ENCODE measurements at places on chromosomes 7 and 10.

DNA sequence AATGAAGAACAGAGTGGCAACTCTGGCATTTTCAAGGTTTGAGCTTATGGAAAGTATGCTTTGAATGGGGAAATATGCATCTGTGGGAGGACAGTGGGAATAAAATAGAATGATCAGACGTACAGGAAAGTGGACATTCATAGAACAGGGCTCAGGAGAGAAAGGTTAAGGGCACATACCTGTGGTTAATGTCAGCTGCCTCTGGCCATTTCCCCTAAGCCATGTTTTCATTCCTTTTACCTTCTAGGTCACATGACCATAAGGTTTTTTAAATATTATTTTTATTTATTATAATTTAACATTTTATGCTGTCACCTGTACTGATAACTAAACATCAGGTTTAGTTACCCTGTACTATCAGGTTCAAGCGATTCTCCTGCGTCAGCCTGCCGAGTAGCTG is 52.8 kb downstream of the LRRC4 start:
- DNase-seq = no peak

- DNase-seq = no peak
Measured at GRCh38 chr10:133465191-133465949, 11.6 kb downstream of the SCART1 start.

GRCh38 chr7:123666492-123666891 is 10.8 kb downstream of the LMOD2 start:
- no peak for DNase-seq

GRCh38 chr7:78852951-78853350 is 600.5 kb downstream of the MAGI2 start:
- DNase-seq = no peak

DNA sequence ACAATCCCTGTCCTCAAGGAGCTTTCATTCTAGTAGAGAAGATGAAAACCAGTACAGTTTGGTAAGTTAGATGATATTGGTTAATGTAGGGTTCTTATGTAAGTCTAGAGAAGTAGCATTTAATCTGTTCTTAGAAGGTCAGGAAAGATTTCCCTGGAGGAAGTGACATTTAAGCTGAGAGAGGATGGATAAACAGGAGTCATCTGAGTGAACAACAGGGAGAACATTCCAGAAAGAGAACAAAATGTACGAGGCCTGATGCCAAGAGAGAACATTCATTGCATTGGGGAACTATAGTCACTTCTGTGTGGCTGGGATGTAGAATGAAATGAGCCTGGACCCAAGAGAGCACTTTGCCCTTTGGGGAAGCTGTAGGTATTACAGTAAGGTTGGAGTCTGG is 88.0 kb downstream of the CFTR start:
- DNase-seq = no peak

GRCh38 chr7:124781418-124781817 is 15.8 kb upstream of the GPR37 start:
- no peak for DNase-seq

DNA sequence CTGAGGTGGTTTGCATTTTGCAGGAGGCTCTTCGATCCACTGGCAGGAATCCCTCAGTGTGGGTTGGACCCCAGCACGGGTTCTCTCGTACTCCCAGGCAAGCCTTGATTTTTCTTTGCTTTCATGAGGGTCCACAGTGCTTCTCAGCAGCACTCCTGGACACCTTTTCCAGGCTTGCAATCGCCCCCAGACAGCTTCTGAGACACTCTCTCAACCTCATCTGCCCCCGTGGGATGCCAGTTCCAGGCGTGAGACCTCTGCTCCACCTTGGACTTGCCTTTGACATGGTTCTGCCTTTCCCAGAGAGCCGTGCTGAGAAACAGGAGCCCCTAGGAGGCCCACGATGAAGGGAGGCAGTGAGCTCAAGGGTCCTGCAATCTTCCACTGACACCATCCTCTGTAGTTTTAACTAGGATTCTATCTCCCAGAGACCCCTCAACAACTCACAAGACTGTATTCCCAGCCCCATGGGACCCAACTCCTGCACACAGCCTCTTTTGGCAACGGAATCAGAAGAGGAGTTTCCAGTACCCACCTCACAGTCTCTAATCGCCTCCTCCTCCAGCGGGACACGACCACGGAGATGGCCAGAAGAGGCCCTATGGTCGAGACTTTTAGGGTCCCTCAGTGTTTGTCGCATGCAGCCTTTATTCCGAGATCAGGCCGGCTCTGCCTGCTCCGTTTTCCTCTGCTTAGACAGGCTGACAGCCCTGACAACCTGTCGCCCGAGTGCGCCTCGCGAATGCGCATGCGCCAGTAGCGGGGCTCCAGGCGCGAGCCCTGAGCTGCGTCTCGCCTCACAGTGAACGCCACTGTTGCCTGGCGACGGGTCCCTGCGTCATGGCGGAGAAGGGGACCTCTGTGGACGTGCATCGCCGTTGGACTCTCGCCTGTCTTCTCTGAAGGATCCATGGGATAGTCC is 26.0 kb upstream of the ZNF273 start:
- DNase-seq = peak; percentile 79

DNA sequence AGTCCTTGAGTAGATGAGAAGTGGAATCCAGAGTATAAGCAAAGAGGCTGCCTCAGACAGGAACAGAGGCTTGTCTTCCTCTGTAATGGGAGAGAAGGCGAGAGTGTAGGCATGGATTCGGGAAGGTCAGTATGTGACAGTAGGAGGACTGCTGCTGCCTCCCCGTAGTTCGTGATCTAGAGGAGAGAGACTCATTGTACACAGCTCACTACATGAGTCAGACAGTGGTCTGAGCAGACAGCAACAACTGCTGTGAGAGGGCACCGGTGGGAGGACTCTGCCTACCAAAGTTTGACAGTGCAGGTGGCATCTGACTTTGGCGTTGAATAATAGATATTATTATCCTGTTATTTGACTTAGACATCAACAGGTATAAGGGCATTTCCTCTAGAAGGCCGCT is 319.4 kb downstream of the NRG3 start:
- DNase-seq = no peak

DNA sequence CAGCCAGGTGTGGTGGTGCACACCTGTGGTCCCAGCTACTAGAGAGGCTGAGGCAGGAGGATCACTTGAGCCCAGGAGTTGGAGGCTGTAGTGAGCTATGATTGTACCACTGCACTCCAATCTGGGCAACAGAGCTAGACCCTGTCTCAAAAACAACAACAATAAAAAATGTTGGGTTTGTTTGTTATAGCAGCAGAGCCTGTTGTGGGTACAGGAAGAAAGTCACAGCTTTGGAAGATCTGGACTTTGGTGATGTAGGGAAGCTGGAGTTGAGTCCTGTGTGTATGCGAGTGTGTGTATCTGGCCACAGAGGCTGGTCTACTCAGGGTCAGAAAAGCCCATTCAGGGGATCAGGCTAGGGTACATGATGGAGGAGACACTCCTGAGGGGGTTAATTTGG is 3.9 kb downstream of the GRID2IP start:
- no peak for DNase-seq

DNA sequence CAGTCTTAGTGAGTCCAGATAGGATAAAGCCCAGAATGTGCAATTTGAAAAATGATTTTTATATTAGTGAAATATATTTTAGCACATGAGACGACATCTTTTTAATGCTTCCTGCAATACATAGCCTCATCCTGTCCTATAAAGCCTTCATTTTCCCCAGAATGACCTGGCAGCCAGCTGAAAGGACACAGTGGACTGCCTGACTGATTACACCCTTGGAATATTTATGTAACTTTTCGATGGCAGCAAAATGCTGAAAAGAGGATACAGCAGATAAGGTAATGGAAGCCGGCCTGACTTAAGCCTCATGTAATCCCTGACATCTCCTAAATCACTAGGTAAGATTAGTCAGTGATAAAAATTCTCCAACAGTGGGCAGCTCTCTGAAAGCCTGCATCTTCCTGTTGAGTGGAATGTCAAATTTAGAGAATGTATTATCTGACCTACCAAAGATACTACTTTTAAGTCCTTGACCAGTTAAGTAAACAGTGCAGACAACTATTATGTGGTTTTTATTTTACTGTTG is 210.7 kb upstream of the STEAP1 start:
- DNase-seq = no peak

GRCh38 chr7:36171503-36171902 is 18.4 kb downstream of the EEPD1 start:
- no peak for DNase-seq

GRCh38 chr10:381346-381745 is 246.1 kb downstream of the ZMYND11 start:
- no peak for DNase-seq

Measured in AG08395 (cell line).